ENCODE measurements at places on chromosomes 2 and 18. TPM values are rescaled to one million over a fixed set of nuclear protein-coding genes. Genes with fewer than 3 reads are reported as not detected.

DNA sequence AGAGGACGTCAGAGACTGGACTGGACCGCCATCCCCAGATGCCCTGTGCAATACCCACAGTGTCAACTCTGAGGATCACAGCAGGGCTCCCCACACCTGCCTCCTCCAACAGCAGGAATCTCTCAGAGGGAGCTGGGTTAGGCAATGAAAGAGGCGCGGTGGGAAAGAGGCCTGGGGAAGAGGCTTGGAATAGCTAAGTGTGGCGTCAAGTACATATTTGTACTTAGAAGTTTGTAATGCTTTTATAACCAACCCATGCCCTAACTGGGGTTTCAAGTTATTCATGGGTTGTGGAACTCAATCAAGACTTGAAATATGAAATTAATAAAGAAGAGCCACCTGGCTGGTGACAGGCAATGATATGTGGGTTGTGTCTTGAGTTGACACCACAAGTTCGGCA is 28.7 kb downstream of the CYP26B1 start:
- no peak for DNase-seq

- DNase-seq = no peak
Observed at GRCh38 chr2:133523406-133523805, 44.9 kb downstream of the NCKAP5 start.

DNA sequence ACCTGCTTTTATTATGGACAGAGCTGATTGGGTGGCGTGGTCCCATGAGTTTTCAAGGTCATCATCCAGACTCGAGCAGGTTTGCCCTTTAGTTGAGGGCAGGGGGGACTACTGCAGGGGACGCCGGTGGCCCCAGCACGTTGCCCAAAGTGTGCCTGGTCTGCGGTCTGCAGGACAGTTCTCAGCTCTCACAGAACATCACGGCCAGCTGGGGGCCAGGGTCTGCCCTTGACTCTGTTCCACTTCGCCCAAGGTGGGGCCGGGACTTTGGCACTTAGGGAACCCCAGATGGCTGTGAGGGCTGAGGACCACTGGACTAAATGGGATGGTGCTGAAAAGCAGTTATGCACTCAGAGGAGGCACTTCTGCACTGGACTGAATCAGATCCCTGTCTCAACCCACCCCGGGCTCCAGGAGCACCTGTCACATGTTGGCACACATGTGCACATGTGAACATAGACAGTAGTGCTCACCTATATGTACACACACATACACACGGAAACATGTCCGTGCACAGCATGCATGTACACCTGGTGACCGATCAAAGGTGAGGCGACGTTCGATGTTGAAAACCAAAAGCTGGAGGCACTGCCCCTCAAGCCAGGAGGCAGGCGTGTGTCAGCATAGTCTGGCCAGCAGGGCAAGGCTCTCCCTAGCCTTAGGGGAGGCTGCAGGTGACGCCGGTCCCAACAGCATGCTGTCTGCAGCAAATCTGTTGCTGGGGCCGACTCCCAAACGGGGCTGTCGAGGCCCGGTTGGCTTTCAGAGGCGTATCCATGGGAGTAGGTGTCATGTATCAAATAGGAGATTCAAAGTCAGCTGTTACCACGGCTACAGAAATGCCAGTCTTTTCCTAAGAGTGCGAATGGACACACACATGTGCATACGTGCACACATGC is 10.2 kb downstream of the ANO7 start:
- no peak for DNase-seq

DNA sequence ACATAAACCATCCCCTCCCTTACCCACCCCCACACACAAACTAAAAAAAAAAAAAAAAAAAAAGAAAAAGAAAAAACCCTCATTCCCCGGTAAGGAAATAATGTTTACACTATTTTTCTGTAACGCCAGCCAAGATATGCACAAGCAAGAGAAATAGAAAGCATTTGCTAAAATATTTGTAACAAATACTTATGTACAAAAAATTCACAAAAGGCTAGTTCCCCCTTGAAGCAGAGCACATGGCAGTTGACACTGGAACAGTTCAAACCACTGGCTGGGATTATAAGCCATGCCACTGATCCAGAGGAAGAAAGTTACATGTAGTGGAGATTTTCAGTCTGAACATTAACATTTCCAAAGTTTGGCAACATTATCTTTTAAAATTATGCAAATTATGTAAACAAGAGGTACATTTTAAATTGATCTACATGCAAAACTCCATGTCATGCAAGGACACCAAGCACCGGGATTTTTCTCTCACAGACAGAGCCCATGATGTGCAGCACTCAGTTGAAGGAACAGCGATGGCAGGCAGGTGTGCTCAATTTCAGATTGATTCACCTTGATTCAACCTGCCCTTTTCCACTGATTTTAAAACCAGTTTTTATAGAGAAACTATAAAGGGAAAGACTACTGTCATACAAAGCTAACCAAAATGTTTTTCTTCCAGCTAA is 21.4 kb downstream of the PNO1 start:
- no peak for DNase-seq

DNA sequence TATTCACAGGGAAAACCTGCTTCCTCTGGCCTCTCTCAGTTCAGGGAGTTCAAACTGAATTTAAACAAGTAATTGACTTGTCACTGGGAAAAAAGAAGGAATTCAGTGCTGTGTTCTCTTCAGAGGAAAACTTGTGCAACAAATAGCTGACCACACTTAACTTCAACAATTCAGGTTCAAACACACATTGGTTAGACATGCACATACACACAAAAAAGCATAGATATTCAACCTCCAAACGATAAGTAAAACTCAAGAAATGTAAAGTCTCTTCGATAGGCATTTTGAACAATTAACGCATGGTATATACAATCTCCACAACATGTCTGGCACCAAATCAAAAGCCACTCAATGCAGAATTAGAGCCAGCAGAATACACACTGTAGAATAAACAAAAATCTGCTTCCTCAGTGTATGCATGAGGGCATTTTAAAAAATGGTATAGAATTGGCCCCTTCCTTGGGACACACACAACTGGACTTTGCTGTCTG is 269.0 kb downstream of the TCF4 start:
- DNase-seq = no peak

DNA sequence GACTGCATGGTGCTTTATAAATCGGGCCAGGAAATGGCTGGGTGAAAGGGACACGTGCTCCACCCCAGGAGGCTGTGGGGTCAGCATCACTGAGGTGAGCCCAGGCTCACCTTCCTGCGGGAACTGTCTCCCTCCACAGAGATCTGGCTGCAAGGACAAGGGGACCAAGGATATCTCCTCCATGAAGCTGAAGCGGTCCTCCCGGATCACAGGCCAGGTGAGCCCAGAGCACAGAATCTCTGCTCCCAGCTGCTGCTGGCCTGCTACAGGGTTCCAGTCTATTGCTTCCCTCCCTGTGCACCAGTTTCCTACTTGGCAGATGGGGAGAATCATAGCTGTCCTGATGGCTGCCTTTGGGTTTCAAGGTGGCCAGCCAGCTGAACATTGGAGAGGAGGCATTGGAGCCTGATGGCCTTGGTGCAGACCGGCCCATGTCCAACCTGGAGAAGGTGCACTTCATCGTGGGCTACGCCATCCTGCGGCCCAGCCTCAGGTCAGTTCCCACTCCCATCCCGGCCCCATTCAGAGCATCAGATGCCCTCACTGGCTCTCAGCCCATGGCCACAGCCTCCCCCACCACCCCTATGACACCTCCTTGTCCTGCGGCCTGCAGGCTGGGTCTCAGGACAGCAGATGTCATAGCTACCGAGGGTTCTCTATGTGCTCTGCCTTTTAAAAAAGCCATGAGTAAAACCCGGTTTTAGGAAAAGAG is 33.7 kb upstream of the GPR17 start:
- DNase-seq = no peak

The REEP1 gene
- polyA plus RNA-seq = not detected

The TSGA10 gene
- polyA plus RNA-seq = 11.0 TPM

The PSTPIP2 gene
- 27.7 TPM for polyA plus RNA-seq
